ENCODE measurements at places on chromosomes 11 and 22. TPM values are rescaled to one million over a fixed set of nuclear protein-coding genes. Genes with fewer than 3 reads are reported as not detected.

- DNase-seq: no peak
These were observed 52.9 kb upstream of the RTL6 start for GRCh38 chr22:44550711-44551491.

DNA sequence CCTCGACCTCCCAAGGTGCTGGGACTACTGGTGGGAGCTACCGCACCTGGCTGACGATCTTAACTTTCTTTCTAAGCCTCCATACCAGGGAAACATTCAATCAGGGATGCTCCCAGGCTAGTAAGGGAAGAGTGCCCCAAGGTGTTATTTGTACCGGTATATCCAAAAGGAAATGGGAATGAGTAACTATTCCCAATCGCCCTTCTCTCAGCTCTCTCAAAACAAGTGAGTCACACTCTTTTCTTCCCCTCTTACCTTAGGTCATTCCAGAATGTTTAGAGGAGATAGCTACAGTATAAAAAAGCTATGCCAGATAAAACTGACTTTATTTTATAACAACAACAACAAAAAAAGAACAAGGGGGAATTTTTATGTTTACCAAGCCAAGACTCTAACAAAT lies 13.7 kb downstream of the DCDC1 start:
- no peak for DNase-seq

DNA sequence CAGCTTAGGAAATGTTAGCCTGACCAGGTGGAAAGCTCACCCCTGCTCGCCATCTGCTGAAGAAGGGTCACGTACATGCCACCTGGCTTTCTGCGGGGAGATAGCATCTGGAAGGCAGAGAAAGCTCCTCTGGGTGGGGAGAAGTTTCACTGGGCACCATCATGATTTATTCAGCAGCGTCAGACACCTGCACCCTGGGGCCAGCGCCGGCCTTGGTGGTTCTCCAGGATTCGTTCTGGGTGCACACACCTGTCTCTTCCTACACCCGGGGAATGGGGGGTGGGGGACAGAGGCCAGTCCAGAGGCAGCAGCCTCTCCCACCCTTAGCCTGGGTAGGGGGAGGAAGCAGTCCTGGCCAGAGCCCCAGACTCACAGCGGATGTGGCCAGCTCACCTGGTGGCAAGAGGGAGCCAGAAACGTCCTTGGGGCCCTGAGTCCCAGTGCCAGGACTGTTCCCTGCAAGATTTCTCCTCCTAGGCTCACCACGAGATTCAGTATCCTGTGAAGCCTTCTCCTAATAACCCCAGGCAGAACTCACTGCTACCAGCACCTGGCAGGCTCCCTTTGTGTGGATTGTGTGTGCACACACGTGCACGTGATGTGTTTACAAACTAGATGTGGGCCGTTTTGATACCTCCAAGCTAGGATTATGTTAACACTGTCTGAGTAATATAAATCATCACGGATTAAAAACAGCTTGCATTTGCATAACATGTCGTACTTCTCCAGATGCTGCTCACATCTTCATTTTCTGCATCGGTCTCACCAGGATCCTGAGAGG lies 17.3 kb upstream of the RASD2 start:
- DNase-seq: no peak

DNA sequence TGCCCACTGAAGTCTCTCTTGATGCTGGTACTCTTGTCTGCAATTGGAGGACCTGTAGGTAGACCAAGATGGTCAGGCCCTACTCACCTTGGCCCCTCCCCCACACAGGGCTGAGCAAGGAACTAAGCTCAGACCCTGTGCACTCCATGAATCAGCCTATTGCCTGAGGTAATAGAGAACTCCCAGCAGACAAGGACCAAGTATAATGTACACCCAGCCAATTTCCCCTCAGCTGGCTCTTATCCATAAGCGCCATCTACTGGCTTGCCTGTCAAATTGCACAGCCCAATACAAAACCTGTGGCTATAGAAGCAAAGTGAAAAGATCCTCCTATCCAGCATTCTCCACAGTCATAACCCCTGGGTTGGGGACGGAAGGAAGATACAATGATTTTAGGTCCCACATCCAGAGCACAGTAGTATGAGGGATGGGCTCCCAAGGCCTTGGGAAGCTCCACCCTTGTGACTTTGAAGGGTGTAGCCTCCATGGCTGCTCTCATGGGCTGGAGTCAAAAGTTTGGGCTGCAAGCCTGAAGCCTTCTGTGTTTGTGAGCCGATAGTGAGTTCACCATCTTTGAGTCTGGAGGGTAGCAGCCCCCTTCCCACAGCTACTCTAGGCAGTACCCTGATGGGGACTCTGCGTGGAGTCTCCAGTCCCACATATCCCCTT lies 56.0 kb downstream of the GLYATL2 start:
- peak; percentile 23 for DNase-seq

GRCh38 chr11:68749229-68750123 lies 1.8 kb downstream of the TESMIN start:
- no peak for DNase-seq

DNA sequence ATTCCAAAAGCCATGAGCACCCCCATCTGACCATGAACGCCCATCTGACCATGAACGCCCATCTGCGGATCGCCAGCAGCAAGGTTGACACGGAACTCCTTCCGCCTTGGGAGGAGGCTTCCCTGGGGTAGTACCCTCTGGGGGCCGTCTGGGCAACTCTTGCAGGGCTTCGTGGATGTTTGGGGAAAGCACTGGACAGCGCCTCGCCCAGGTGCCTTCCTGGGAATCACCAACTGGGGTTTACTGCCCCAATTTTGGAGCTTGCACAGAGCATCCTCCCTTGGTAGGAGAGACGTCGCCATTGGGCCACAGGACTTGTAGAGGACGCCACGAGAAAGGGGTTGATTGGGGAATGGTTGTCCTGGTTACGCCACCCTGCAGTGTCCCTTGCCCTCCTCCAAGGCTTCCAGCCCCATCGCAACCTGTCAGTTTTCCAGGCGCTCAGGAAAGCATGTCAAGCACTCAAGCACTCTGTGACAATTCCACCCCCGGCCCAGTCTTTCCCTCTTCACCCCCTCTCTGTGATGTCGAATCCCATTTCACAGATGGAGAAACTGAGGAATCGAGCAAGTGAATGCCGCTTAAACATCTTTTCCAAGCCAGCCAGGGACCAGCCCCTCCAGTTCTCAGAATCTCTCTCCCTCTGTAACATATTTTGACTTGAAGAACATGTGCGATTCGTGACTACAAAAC lies 914 bp upstream of the PRDM11 start:
- DNase-seq: peak; percentile 20

GRCh38 chr22:35995348-35995747 lies 33.3 kb downstream of the RBFOX2 start:
- no peak for DNase-seq

FAM111B gene
- 10.3 TPM for polyA plus RNA-seq

KRTAP5-9 gene
- polyA plus RNA-seq: 0.64 TPM

CALCA gene
- 16.1 TPM for polyA plus RNA-seq

GRCh38 chr11:10506008-10506370 lies 35.0 kb downstream of the RNF141 start:
- no peak for DNase-seq

DNA sequence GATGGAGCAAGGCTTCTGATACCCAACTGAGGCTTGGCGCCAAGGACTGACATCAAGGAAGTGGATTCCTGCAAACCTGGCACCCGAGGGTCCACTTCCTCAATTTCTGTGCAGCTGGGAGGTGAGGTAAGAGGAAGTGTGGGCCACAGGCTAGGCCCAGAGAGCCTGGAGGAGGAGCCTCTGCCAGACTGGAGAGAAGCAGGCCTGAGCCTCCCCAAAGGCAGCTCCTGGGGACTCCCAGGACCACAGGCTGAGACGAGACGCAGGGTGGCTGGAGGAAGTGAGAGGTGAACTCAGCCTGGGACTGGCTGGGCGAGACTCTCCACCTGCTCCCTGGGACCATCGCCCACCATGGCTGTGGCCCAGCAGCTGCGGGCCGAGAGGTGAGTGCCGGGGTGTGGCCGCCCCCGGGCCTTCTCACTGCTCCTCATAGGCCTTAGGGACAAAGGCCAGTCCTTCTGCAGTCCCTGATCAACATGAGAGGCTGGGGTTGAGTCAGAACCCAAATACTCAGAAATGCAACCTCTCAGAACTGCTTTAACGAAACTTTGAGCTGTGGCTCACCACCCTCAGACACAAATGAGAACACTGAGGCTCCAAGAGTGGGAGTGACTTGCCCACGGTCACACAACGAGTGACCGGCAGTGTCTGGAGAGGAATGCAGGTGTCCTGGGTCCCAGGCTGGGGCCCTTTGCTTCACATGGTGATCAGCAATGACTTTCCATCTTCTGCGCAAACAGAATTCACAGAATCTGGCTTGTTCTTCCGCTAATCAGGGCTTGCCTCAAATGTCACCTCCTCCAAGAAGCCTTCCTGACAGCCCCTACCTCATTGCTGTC lies at the start of gene NCF4:
Gene NCF4, plus strand, starts transcription at position 186 of the 839 bp plus-strand sequence. Its CDS starts 166 bp downstream, at position 352.
- DNase-seq: no peak

BLID gene
- polyA plus RNA-seq: not detected

DNA sequence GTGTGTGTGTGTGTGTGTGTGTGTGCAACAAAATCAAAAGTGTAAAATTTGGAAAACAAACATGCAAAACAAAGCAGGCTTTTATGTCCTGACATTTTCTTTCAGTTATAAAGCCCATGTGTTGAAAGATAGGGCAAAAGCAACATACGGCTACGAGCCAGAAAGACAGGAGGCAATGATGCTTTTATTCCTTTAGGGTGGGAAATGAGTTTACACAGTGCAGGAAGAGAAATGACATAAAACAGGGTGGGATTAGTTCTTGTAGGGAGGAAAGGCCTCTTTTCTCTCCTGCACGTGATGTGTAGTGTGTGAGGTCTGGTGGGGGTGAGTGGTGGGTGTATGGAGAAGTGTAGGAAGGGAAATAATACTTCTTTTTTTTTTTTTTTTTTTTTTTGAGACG lies 29.4 kb downstream of the IL18 start:
- DNase-seq: no peak

- DNase-seq: no peak
These were observed 42.0 kb downstream of the PACS1 start for GRCh38 chr11:66112041-66112491.

GRCh38 chr11:13101644-13102512 lies 92.8 kb downstream of the RASSF10 start:
- no peak for DNase-seq

RAB30 gene
- polyA plus RNA-seq: 7.5 TPM

MYBPC3 gene
- 0.07 TPM for polyA plus RNA-seq

DNA sequence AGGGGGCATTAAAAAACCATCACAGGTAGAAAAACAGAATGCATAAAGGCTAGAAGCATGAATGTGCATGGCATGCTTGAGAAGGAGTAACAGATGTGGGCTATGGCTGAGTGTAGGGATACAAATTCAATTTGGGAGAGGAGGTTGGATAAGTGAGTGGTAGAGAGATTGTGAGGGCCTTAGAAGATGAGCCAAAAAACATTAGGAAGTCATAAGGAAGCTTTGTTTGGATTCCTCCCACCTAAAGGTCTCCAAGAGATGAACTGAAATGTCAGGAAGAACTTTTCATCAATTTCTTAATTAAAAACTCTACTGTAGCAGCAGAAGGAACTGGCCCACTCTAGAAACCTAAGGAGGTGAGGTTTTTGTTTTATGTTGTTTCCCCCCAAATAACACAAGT lies 41.2 kb upstream of the CSNK2A3 start:
- DNase-seq: no peak

DNA sequence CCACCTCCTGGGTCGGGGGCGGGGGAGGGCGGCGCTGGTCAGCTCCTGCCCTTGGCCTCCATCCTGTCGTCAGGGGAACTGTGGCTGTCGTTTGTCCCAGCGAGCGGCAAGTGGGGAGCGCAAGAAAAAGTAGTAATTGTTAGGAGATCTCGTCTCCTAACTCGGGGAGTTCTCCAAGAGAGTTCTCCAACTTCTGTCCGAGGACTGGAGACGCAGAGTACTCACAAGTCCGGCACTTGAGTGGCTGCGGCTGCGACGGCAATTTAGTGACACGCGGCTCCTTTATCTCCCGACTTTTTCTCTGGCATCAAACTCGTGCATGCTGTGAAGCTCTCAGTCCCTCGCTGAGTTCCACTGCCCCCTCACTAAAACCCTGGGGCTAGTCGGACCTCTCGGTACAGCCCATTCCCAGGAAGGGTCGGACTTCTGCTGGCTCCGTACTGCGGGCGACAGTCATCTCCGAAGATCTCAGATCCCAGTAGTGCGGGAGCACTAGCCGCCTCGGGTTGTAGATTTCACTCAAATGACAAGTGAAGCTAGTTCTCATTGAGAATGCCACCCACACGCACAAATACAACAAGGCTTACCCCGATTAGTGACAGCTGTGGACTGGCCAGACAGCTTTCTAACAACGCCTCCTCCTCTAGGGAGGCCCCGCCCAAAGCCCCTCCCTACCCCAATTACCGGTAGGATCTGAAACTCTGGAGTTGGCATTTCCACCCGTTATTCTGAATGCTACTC lies at the start of gene PGR:
Gene PGR, minus strand, starts transcription at position 611 of the 741 bp plus-strand sequence. CDS start 743 bp downstream, outside the sequence.
- no peak for DNase-seq

DNA sequence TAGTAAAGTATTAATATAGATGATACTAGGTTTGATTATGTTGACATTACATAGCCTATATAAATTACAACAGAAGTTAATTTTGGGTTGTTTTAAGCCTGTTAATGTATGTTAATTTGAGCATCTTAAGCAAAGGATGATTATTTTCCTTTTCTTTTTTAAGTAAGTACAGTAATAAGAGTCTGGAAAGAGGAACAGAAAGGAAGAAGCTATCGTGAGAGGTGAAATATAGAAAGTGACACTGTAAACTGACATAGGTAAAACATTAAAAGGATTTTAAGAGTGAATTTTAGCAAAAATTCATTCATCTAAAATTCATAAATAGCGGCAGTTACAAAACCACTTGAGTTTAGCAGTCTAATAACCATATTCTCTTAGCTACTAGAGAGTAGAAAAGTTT lies 45.5 kb downstream of the FAR1 start:
- no peak for DNase-seq

- DNase-seq: no peak
These were observed 28.5 kb downstream of the P4HA3 start for GRCh38 chr11:74282914-74283371.

DNA sequence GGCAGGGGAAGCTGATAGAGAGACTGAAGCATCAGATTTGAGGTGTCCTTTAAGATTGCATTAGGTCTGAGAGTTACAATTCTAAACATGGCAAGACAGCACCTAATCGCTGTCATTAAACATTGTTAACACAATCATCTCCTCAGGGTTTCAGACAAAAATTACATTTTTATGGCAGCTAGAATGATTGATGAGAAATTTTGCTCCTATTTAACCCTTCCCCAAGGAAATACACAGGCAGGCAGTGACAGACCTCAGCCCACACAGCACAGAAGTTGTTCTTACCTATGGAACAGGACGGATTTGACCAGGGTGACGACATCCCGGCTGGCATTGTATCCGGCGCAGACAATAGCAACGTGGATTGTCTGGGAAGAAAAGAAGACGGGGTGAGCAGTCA lies 294.3 kb downstream of the LARGE1 start:
- DNase-seq: no peak

DNA sequence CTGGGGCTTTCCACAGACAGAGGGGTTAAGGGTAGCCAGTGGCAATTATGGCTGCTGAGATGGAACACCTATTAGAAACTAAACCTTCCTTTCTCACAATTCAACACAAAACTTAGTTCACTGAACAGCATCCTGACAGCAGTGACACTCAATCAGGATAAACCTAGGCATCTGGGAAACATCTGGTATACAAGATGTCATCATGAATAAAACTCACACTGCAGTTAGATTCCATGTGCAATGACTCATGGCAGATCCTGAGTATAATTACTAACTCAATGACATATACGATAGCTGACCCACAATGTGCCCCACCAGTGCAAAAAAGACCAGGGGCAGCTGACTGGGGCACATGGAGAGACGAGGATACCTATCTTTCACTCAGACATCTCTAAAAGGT lies 17.7 kb downstream of the RBFOX2 start:
- DNase-seq: no peak

- no peak for DNase-seq
These were observed 49.5 kb downstream of the POLD3 start for GRCh38 chr11:74641905-74642304.
